ENCODE measurements at places on chromosomes 11 and 22. TPM values are rescaled to one million over a fixed set of nuclear protein-coding genes. Genes with fewer than 3 reads are reported as not detected.

- no peak for DNase-seq
These were observed 8.8 kb downstream of the FOXRED2 start for GRCh38 chr22:36497910-36498665.

- peak; percentile 60 for DNase-seq
These were observed 9.9 kb upstream of the CARD18 start for GRCh38 chr11:105149477-105149876.

DNA sequence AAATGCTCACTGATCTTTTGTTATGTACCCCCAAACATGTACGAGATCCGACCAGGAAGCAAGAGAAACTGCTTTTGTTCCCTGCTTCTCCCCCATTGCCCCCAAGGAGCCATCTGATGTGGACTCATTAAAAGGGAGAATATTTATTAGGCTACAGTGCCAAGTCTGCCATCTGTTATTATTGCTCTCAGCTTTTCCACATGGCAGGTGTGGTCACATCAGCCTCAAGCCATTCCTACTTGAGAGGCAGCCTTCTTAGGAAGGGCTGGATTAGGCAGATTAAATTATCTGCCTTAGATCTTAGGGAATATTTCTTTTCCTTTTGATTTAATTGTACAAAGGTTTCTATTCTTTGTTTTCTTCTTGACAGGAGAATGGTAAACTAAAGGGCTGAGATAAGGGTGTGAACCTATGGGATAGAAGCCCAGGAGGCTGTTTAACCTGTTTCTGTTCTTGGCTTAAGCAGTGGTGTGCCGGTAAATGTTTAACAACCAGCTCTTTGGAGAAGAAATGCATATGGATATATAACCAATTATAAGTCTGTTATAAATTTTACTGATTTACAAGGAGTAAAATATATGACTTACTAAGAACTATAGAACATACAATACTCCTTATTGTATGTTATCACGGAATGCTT lies 88.8 kb downstream of the PDHX start:
- peak; percentile 52 for DNase-seq

GRCh38 chr11:80388130-80388529 lies 947.3 kb upstream of the TENM4 start:
- DNase-seq: peak; percentile 4

DNA sequence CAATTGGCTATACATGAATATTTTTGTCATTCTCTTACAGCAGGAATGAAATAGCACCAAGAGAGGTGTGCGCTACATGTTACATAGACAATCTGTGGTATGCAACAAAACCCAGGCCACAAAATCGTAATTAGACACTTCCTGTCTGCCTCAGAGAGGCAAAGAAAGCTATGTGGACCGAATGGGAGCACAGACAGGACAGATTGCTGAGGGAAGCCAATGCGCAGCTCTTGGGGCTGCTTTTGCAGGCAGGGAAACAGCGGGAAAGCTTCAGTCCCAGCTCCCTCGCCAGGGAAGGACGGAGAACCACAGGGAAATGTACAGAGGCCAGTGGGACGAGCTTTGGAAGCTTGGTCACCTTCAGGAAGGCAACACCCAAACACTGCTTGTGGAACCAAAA lies 40.9 kb downstream of the SERPINH1 start:
- DNase-seq: no peak

- no peak for DNase-seq
These were observed 206.7 kb upstream of the TBCEL start for GRCh38 chr11:120817158-120817557.

DNA sequence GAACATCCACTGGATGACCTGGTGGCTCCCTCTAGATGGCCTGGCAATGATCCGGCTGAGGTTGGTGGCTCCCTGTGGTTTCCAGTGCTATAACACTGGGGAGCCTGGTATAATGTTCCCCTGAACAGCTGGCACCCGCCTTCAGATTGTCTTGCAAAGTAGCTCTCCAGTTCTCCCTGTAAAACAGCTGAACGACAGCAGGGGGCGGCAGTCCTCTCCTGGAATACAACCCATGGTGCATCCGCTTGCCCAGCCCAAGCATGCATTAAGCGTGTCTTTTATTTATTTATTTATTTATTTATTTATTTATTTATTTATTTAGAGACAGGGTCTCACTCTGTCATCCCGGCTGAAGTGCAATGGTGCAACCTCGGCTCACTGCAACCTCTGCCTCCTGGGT lies 258.9 kb downstream of the BUD13 start:
- DNase-seq: no peak

- DNase-seq: peak; percentile 41
These were observed 49.3 kb upstream of the RDX start for GRCh38 chr11:110345743-110346142.

DNA sequence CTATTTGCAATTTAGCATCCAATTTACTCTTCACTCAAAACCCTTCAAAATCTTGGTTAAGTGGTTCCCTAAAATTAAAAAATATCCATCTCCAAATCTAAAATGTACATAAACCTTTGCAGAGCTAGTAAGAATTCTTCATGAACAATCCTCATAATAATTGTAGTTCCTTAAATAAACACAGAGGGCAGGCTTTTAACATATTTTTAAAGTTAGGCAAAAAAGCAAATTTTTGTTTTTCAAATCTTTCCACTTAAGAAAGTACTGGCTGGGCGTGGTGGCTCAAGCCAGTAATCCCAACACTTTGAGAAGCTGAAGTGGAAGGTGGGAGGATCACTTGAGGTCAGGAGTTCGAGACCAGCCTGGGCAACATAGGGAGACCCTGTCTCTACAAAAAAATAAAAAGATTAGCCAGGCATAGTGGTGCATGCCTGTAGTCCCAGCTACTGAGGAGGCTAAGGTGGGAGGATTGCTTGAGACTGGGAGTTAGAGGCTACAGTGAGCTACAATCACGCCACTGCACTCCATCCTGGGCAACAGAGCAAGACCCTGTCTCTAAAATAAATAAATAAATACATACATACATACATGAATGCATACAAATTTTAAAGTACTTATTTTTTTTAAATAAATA lies 25.1 kb upstream of the PLAAT3 start:
- DNase-seq: peak; percentile 31

Gene FBLN1
- 17.1 TPM for total RNA-seq

DNA sequence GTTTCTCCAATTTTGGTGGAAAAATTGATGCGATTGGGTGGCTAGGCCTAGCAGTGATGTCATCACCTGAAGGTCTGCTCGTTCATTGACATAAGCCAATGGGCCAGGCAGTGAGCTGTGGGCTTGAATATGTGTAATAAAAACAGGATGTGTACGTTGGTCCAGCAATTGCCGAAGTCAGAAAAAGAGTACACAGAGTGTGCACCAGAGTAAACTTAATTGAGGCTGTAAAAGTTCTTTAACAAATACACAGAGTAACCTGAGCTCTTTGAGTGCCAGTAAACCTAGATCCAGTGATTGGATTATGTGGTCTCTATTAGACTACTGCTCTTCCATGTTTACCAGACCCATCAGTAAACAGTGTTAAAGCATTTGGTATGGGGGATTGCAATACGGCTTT lies 13.0 kb upstream of the GLYATL1 start:
- DNase-seq: no peak

Gene DDTL
- 1.6 TPM for total RNA-seq

Gene KRTAP5-5
- not detected for total RNA-seq

- DNase-seq: peak; percentile 69
These were observed 86.3 kb upstream of the BLID start for GRCh38 chr11:122202161-122202950.

GRCh38 chr11:1195682-1196515 lies 27.0 kb upstream of the MUC5B start:
- no peak for DNase-seq

GRCh38 chr22:23230348-23231068 lies 50.2 kb downstream of the BCR start:
- no peak for DNase-seq

Gene FJX1
- 36.1 TPM for total RNA-seq

- no peak for DNase-seq
These were observed 8.4 kb upstream of the MN1 start for GRCh38 chr22:27809700-27810608.

DNA sequence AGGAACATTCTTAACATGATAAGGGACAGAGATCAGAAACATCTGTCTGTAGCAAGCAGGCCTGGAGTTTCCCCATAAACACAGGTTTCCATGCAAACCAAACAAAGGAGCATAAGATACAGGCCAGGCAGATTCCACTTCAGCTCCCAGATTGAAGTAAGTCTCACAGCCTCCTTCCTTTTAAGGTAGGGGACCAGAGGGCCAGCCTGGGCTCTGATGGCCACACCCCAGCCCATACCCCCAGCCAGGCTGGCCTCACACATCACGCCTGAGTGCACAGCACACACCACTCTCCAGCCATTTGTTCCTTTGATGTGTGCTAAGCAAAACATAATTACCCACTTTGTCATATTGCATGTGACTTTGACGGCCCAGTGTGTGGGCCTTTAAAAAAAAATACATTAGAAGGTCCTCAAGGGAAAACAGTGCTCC lies 518.7 kb downstream of the NTM start:
- peak; percentile 89 for DNase-seq

DNA sequence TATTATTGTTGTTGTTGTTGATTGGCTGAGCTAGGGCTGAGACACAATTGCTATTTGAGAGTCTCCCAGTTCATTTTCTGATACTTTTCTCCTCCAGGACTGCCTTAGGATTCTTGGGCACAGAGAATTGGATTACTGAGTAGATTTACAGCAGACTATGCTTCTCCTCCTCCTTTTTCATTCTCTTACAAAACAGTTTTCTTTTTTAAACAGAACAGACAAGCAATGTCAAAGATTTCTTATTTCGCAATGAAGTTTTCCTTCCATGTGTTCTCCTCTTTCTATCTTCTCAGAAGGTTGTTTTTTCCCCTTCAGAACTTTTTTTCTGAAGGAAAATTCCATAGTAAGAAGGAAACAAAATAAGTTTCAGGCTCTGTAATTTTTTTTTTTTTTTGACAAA lies 19.8 kb upstream of the TIMP3 start:
- DNase-seq: no peak

GRCh38 chr11:118870396-118871343 lies 13.0 kb upstream of the CXCR5 start:
- peak; percentile 92 for DNase-seq

Gene FBXO7
- total RNA-seq: 64.4 TPM

- peak; percentile 27 for DNase-seq
These were observed 2.8 kb downstream of the CHADL start for GRCh38 chr22:41237707-41238569.

GRCh38 chr11:125360066-125360465 lies 136.0 kb downstream of the FEZ1 start:
- no peak for DNase-seq

DNA sequence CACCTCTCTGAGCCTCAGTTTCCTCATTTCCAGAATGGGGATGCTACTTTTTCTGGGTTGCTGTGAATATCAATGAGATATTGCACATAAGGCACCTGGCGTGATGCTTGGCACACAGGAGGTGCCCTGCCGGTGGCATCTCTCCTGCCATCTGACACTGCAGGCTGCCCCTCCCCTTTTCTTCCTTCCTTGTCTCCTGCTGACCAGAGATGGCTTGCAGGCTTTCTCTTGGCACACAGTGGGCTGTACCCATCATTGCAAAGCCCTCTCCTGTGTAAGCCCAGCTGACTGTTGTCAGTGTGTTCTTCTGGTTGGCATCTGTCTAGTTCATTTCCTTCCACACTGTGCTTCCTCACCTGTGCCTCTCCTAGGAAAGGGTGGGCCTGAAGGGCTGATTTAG lies 91.7 kb downstream of the MYO18B start:
- no peak for DNase-seq

Gene PDGFB
- 66.9 TPM for total RNA-seq

DNA sequence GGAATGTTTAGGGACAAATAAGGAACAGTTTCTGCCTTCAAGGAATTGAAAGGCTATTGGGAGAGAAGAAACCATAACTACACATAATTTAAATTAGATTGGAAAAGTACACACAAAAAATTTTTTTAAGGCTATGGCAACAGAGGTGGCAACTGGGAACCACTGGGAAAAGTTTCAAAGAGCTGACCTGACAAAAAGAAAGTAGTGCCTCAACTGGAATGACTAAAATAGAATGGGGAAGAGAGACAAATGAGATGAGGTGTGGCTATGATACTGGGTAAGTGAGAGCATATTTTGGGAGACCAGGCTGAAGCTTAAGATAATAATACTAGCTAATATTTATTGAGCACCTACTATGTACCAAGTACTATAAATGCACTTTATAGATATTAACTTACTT lies 2.9 kb upstream of the AKIP1 start:
- DNase-seq: no peak

DNA sequence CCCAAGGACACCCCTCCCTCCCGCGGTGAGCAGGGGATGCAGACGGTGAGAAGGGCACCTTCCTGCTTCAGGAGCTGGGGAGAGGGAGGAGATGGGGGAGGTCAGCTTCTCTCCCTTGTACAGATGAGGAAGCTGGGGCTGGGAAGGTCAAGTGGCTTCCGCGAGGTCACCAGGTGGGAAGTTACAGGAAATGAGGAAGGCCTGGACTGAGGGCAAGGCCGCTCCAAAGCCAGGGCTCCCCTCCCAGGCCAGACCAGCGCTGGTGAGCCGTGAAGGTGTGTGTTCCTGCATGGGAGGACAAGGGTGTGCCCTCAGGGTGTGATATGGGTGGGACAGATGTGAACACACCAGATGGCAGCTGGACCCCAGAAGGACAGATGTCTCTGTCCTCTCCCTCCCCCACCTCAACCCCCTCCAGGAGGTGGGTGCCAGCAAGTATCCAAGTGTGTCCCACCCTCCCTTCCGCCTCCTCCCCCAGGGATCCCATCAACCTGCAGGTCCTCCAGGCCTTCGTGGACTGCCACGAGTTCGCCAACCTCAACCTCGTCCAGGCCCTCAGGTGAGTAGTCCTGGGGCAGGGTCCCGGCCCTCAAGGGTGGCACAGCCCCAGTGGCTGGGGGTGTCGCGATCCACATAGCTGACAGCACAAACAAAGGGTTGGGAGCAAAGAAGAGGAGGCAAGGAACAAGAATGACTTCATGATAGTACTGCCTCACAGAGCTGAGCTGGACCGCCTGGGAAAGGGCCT lies 16.6 kb downstream of the CYTH4 start:
- no peak for DNase-seq

- no peak for DNase-seq
These were observed 11.6 kb downstream of the CDPF1 start for GRCh38 chr22:46238541-46238940.

GRCh38 chr11:70158201-70158600 lies 44.9 kb upstream of the FADD start:
- peak; percentile 7 for DNase-seq

GRCh38 chr11:36532941-36533601 lies 23.0 kb upstream of the TRAF6 start:
- DNase-seq: no peak

DNA sequence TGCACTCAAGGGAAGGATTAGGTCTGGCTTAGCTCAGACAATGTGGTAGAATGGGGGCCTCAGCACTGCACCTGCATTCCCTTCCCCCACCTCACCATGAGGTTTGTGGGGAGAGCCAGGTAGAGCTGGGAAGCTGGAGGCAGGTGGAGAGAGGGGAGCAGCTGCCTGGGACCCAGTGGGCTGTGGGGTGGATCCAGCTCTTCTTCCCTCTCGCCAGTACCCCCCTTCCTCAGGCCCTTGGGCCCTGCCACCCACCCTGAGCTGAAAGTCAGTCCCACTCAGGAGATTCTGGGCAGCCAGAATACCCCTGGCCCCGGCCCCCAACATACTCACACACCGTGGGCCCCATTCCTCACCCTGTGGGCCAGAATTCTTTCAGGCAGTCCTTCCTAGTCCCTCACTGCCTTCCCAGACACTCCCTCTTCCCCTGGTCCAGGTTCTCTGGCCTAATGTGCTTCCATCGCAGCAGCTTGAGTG lies 3.1 kb upstream of the POLD4 start:
- no peak for DNase-seq

Gene GAS2
- total RNA-seq: 4.4 TPM

GRCh38 chr11:90218606-90219005 lies 4.2 kb downstream of the CHORDC1 start:
- no peak for DNase-seq

- no peak for DNase-seq
These were observed 6.6 kb upstream of the NXPE1 start for GRCh38 chr11:114566276-114566675.
